RPMI7951 (cell line): ENCODE measurements at places on chromosomes 6 and 20.

DNA sequence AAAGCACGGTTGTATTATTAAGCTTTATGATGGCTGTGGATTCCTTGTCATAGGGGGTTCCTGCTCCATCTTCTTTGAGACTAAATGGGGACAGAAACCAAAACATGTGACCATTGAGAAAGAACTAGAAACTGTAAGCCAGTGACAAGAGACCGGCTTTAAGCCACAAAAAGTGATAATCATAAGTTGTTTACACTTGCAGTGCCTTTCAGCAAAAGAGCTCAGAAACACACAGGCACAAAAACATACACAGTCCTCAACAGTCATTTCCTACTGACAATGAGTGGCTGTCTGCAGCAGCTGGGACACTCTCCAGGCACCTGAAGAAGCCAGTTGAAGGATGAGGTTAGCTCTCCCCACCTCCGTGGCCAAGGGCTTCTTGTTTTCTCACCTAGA lies 20.0 kb upstream of the UBE2J1 start:
- no peak for DNase-seq

DNA sequence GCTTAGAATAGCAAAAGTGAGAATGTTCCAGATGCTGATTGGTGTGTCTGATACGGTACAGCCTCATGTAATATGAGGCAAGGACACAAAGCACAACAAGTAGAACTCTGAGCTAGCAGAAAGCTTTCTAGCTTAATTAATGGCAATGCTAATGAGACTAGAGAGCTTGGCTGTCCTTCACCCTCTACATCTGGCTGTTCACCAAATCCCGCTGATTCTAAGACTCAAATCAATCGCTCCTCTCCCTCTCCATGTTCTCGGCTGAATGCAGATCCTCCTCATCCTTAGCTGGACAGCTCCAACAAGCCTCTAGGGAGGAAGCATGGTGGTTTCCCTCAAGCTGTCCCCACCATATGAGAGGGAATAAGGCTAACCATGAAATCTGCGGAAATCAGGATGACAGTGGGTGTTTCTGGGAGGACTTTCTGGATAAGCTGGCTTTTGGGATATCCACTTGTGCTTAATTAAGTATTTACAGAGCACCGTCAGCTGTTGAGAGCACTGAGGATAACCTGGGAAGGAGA lies 128.9 kb downstream of the FOXC1 start:
- DNase-seq: no peak

DNA sequence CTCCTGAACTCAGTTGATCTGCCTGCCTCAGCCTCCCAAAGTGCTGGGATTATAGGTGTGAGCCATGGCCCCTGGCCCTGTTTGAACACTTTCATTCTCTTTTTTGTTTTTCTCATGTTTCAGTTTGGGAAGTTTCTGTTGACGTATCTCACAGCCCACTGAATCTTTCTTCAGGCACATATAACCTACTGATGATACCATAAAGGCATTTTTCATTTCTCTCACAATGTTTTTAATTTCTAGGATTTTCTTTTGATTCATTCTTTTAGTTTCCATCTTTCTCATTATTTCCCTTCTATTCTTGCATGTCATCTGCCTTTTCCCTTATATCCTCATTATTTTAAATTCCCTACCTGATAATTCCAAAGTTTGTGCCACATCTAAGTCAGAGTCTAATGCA lies 58.5 kb upstream of the EZR start:
- no peak for DNase-seq

- DNase-seq: no peak
Measured at GRCh38 chr20:54100563-54100962, 30.2 kb upstream of the BCAS1 start.

GRCh38 chr6:43740321-43740960 lies 29.6 kb upstream of the VEGFA start:
- DNase-seq: no peak

DNA sequence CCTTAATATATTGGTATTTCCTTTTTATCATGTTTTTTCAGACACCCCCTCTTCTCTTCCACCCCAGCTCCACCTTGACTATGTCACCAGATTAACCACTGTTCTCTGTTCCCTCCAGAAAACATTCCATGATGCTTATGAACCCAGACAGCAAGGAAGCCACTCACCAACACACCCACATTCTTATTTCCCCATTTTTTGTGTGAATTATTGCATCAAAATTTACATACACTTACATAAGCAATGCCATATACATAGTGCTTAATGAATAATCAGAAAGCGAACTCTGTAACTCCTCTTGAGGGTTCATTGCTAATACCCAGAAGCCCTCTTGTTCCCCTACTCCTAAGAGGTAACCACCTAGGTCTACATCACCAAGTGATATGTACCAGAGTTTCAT lies 182.3 kb upstream of the CDYL start:
- no peak for DNase-seq

GRCh38 chr6:137214931-137215330 lies 4.3 kb downstream of the IFNGR1 start:
- no peak for DNase-seq

DNA sequence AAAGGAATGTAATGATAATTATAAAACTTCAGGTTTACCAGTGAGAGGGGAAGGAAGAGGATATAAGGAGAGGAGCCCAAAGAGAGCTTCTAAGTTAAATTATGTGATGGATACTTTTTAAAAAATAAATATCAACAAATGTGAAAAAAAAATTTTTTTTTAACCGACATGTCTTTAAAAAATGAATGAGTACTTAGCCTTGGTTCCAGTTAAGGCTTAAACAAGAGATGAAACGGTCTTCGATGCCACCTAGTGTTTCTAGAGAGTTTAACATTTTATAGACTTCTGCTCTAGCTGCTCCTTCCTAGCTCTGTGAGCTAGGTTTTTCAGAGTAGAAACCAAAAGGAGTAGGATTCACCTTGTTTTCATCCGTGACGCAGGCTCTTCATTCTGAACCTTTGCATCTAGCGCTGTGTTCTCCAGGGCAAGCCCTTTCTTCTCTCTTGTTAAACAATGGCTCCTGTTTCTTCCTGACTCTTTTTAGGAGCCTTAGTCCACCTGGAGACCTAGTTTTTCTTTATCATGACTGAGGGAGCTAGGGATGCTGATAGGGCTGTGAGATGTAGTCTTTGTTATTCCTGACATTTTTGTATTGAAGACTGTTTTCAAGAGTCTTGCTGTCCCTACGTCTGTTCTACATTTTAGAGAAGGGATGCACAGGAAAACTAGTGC lies 42.4 kb upstream of the GNRH2 start:
- DNase-seq: peak; percentile 70

DNA sequence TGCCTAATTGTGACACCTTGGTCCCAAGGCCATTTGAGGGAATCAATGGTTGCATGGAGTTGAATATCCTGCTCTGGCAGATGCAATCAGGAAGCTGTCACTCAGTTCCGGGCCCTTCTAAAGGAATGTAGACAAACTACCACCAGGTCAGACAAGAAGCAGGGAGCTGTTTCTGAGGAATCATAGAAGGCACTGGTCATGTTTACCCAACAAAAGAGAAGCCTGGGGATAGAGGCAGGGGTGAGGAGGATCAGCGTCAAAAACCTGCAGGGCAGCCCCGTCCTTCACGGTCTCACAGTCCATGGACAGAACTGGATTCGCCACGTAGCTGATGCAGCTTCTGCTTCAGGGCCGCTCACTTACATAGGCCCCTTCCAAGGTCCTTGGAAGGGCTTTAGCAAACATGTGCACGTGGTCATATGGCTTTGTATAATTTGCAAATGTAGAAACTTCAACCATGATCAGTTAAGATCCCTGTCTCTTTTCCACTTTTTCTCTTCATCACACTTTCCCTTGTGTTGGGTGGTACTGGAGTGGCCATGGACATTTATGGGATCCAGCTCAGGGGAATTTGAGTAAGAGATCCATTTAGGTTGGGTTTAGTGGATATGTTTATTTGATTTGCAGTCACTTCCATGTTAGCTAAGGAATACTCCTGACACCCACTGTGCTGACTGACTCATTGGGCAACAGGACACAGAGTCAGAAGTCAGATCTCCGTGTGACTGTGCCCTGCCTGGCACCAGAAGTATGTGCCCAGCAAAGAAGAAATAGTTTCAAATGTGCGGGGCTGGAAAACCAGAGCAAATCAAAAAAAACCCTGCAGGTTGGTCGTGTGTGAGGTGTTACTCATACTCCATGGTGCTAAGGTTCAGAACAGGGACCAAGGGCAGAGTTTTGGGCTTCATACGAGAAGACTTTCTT lies 60.0 kb upstream of the ZFAND3 start:
- no peak for DNase-seq

GRCh38 chr6:113394216-113394615 lies 462.9 kb upstream of the MARCKS start:
- DNase-seq: no peak

- DNase-seq: peak; percentile 4
Measured at GRCh38 chr6:85726206-85726605, 83.5 kb upstream of the SYNCRIP start.

- no peak for DNase-seq
Measured at GRCh38 chr6:48325701-48326100, 214.7 kb upstream of the PTCHD4 start.
